ENCODE measurements at places on chromosomes 6 and 20. TPM values are rescaled to one million over a fixed set of nuclear protein-coding genes. Genes with fewer than 3 reads are reported as not detected.

BCAS1 gene
- total RNA-seq = not detected

RNF144B gene
- total RNA-seq = 4.6 TPM

STMND1 gene
- not detected for total RNA-seq

FBXO9 gene
- 68.6 TPM for total RNA-seq

RGS17 gene
- not detected for total RNA-seq

SALL4 gene
- total RNA-seq = 0.32 TPM

EYA2 gene
- total RNA-seq = not detected

ENTPD6 gene
- total RNA-seq = 62.5 TPM

RAET1G gene
- total RNA-seq = not detected

OTOR gene
- total RNA-seq = not detected

ENPP4 gene
- total RNA-seq = 2.9 TPM

MYO6 gene
- 2.5 TPM for total RNA-seq

DST gene
- 12.6 TPM for total RNA-seq

LY6G5B gene
- total RNA-seq = 27.6 TPM

DNA sequence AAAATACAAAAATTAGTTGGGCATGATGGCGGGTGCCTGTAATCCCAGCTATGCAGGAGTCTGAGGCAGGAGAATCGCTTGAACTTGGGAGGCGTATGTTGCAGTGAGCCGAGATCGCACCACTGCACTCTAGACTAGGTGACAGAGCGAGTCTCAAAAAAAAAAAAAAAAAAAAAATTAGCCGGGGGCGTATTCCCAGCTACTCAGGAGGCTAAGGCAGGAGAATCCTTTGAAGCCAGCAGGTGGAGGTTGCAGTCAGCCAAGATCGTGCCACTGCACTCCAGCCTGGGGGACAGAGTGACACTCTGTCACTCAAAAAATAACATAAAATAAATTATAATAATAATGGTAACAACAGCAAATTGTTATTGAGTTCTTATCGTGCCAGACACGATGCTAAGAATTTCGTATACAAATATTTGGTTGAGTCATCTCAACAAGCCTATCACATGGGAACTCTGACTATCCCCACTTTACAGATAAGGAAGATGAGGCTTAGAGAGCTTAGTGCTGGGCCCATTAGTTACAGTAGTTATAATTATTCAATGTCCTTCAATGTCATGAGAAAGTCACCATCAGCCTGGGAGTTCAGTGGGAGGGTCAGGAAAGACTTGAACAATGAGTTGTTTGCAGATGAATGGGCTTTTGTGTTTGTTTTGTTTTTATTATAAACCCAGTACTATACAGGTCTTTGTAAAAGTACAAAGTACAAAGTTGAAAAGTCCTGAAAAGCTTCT, 19.4 kb downstream of the C6orf15 start:
- no peaks in the 10 kb centered on the region for H3K36me3 ChIP-seq
- H3K4me1 ChIP-seq = peaks cover 39% of the 10 kb centered on the region
- peak overlapping the region; percentile 61 for H3K27ac ChIP-seq
- no peaks in the 10 kb centered on the region for H3K27me3 ChIP-seq
- no peak overlapping the region for H3K4me3 ChIP-seq
- no peak for DNase-seq

DNA sequence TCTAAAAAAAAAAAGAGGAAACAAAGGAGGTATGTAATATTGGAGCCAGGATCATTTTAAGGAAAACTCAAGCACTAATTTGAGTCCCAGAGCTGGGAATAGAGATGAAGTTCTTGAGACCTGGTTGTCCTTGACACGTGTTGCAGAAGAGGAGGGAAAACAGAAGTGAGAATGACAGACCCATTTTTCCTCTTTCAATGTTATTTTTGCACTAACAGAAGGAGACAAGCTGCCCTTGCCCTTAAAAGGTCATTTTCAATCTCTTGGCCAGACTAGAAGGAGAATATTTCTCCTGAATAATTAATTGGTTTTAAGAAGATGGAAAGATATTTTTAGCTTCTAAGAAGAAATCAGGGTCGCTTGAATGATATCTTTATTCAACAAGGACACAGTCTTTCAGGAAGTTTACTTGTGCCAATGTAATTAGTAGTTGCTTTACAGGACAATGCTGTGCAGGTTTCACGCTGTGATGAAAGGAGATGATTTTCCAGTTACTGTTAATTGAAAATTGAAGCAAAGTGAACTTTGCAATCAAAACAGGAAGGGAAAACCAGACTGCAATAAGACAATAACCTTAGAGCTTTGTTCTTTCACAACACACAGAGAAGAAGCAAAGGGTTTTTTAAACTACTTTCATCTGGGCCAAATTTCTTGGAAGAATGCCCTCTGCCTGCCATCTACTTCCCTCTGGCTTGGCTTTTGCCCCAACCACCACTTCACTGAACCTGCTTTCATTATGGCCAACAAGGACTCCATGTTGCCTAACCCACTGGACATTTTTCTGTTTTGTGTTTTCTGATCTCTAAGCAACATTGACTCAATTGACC, 107.8 kb upstream of the SHLD1 start:
- peak overlapping the region; percentile 19 for H3K27ac ChIP-seq
- H3K4me3 ChIP-seq = no peak overlapping the region
- no peaks in the 10 kb centered on the region for H3K27me3 ChIP-seq
- no peak for DNase-seq

GRCh38 chr6:83292900-83293843, 100.0 kb downstream of the RWDD2A start:
- H3K27me3 ChIP-seq = no peaks in the 10 kb centered on the region
- H3K36me3 ChIP-seq = peaks cover 2% of the 10 kb centered on the region
- H3K4me1 ChIP-seq = no peaks in the 10 kb centered on the region
- DNase-seq = no peak
- no peak overlapping the region for H3K27ac ChIP-seq
- peak overlapping the region; percentile 59 for H3K4me3 ChIP-seq

- H3K4me1 ChIP-seq = peaks cover 2% of the 10 kb centered on the region
- peaks cover 65% of the 10 kb centered on the region for H3K27me3 ChIP-seq
- no peak overlapping the region for H3K27ac ChIP-seq
- no peaks in the 10 kb centered on the region for H3K36me3 ChIP-seq
- H3K4me3 ChIP-seq = no peak overlapping the region
- no peak for DNase-seq
These were observed 153.5 kb upstream of the KCNG1 start for GRCh38 chr20:51176446-51176845.

DNA sequence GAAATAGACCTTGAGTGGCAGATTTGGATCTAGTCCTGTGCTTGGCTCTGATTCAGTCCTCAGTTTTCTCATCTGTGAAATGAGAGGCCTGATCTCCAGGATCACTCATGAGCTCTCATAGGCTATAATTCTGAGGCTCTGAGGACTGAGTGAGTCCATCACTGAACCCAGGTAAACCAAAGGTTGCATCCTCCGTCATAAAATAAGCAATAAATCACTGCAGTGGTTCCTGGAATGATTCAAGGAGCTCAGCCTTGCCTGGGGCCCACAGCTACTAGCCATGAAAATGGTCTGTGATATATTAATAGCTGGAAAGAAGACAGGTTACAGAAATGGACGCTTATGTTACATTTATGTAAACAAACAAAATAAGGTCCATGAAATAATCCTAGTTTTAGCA, 124.8 kb downstream of the MAP3K7 start:
- no peaks in the 10 kb centered on the region for H3K27me3 ChIP-seq
- H3K4me3 ChIP-seq = no peak overlapping the region
- peaks cover 55% of the 10 kb centered on the region for H3K4me1 ChIP-seq
- H3K27ac ChIP-seq = peak overlapping the region; percentile 92
- no peak for DNase-seq

DNA sequence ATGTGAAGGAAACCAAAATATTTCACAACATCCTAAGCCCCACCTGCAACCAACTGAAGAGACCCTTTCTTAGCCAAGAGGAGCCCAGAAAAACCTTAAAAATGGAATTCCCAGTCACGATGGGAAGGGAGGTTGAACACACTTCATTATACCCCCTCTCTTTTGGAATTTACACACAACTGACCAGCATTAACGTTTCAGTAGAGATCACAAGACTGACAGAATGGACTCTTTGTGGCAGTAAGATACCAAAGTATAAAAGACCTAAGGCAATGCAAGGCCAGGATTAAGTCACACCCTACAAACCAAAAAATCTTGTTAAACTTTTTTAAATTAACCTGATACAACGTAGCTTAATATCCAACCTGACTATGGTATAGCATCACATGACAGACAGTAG, 190.9 kb downstream of the OTOR start:
- no peak overlapping the region for H3K27ac ChIP-seq
- DNase-seq = no peak
- H3K27me3 ChIP-seq = no peaks in the 10 kb centered on the region
- H3K36me3 ChIP-seq = no peaks in the 10 kb centered on the region

DNA sequence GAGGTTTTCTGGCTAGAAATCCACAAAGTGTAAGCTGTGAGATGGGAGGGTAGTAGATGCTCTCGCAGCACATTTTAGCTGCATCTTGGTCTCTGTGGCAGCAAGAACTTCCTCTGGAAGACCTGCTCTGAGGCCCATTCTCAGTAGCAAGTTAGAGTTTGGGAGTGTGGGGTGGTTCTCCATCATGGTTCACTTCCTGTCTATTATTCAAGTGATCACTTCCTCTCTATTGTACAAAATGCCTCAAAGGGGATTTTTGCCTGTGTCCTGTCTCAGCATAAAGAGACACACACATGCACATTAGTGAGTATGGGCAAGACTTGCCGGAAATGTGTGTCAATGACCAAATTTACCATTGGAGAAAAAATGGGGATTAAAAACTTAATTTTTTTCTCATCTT, 42.5 kb downstream of the LYRM2 start:
- H3K27me3 ChIP-seq = no peaks in the 10 kb centered on the region
- peaks cover 5% of the 10 kb centered on the region for H3K4me1 ChIP-seq
- no peak for DNase-seq

DNA sequence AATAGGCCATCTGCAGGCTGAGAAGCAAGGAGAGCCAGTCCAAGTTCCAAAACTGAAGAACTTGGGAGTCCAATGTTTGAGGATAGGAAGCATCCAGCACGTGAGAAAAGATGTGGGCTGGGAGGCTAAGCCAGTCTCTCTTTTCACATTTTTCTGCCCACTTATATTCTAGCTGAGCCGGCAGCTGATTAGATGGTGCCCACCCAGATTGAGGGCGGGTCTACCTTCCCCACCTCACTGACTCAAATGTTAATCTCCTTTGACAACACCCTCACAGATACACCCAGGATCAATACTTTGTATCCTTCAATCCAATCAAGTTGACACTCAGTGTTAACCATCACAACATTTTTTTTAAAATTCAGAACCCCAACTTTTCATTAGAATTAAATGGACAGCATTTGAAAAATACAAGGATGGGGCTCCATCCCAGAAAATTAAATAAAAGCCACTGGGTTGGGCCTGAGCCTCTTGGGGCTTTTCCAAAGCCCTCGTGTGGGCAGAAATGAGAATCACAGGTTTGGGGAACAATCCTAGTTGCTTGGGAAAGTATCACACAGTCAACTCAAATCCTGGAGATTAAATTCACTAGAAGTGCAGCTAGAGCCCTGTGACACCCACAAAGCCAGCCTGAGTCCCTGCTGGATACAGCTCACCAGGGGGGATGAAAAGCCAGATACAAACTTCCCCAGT, 2.2 kb downstream of the CLDN20 start:
- H3K4me1 ChIP-seq = peaks cover 24% of the 10 kb centered on the region
- no peak overlapping the region for H3K27ac ChIP-seq

DNA sequence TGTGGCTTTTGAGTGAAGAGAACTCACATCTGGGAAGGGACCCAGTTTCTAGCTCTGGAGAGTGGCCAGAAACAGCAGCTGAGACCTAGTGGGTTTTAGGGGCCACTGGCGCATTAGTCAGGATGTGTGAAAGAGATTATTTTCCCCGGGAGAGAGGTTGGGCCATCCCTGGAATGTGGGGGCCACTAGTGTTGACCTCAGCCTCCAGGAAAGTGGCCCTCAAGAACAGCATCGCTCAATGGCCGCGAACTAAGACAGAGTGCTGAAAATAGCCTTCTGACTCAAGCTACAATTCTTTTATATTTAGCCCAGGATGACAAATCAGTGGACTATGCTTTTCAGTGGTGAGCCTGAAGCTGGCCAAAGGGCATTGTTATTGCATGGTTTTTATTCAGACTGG, 210.4 kb upstream of the RNF24 start:
- H3K4me3 ChIP-seq = no peak overlapping the region
- DNase-seq = no peak
- H3K27me3 ChIP-seq = peaks cover 41% of the 10 kb centered on the region

- no peak for DNase-seq
- peaks cover 16% of the 10 kb centered on the region for H3K4me1 ChIP-seq
- peaks cover 4% of the 10 kb centered on the region for H3K36me3 ChIP-seq
- H3K27ac ChIP-seq = no peak overlapping the region
- H3K27me3 ChIP-seq = peaks cover 55% of the 10 kb centered on the region
These were observed 35.5 kb upstream of the AFDN start for GRCh38 chr6:167791091-167791779.

DNA sequence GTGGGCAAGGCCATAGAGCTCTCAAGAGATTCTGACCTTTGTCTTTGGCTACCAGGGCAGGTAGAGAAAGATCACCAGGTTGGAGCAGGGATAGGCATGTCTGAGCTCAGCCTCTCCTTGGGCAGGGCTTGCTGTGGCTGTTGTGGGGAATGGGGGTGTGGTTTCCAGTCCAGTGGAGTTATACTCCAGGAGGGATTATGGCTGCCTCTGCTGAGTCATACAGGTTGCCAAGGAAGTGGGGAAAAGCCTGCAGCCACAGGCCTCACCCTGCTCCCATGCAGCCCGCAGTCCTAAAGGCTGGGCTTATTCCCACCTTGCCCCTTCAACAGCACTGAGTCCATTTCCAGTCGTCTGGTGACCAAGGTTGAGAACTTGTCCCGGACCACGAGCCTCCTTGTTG, 21.9 kb downstream of the MEP1A start:
- peaks cover 43% of the 10 kb centered on the region for H3K27me3 ChIP-seq
- no peaks in the 10 kb centered on the region for H3K4me1 ChIP-seq
- no peaks in the 10 kb centered on the region for H3K36me3 ChIP-seq
- H3K4me3 ChIP-seq = no peak overlapping the region

GRCh38 chr20:20019123-20019522, 2.0 kb downstream of the NAA20 start:
- no peaks in the 10 kb centered on the region for H3K27me3 ChIP-seq
- H3K27ac ChIP-seq = peak overlapping the region; percentile 91
- H3K4me1 ChIP-seq = peaks cover 40% of the 10 kb centered on the region
- no peaks in the 10 kb centered on the region for H3K36me3 ChIP-seq

GRCh38 chr20:46210672-46211330, 92.7 kb downstream of the CD40 start:
- no peak overlapping the region for H3K27ac ChIP-seq
- H3K27me3 ChIP-seq = peaks cover 32% of the 10 kb centered on the region
- peaks cover 13% of the 10 kb centered on the region for H3K36me3 ChIP-seq
- H3K4me1 ChIP-seq = peaks cover 37% of the 10 kb centered on the region
- H3K4me3 ChIP-seq = no peak overlapping the region
- no peak for DNase-seq

- no peak overlapping the region for H3K27ac ChIP-seq
- H3K4me3 ChIP-seq = no peak overlapping the region
- H3K4me1 ChIP-seq = peaks cover 3% of the 10 kb centered on the region
- H3K36me3 ChIP-seq = no peaks in the 10 kb centered on the region
- DNase-seq = no peak
These were observed 103.6 kb upstream of the SGK1 start for GRCh38 chr6:134421501-134421900.
